ENCODE measurements at places on chromosomes 13 and 19.

- DNase-seq = peak; percentile 74
These were observed 40.6 kb upstream of the GJB6 start for GRCh38 chr13:20272588-20273171.

- no peak for DNase-seq
These were observed 26.2 kb upstream of the MIER2 start for GRCh38 chr19:370641-371330.

DNA sequence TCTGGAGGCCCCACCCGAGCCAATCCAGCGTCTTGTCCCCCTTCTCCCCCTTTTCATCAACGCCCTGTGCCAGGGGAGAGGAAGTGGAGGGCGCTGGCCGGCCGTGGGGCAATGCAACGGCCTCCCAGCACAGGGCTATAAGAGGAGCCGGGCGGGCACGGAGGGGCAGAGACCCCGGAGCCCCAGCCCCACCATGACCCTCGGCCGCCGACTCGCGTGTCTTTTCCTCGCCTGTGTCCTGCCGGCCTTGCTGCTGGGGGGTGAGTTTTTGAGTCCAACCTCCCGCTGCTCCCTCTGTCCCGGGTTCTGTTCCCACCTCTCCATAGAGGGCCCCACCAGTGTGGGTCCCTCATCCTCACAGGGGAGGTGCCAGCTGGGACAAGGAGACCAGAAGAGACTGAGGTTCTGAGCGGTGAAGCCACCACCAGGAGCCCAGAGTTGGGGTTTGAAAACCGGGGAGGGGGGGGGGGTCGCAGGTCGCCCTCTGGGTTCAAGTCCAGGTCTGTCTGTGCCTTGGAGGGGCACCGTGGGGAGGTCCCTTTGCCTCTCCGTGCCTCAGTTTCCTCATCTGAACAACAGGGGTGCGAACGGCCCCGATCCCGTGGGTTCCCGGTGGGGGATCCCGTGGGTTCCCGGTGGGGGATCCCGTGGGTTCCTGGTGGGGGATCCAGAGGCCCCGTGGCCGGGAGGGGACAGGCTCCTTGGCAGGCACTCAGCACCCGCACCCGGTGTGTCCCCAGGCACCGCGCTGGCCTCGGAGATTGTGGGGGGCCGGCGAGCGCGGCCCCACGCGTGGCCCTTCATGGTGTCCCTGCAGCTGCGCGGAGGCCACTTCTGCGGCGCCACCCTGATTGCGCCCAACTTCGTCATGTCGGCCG is at the start of gene ELANE:
ELANE (plus strand) TSS at position 168 of the 878 bp plus-strand sequence; CDS start at position 194, 26 bp downstream.
- no peak for DNase-seq

GRCh38 chr13:109131698-109132257 is 502.4 kb downstream of the MYO16 start:
- no peak for DNase-seq

- no peak for DNase-seq
These were observed 34.8 kb downstream of the SLAIN1 start for GRCh38 chr13:77732287-77732686.

GRCh38 chr13:21823416-21823815 is 152.5 kb downstream of the FGF9 start:
- no peak for DNase-seq

DNA sequence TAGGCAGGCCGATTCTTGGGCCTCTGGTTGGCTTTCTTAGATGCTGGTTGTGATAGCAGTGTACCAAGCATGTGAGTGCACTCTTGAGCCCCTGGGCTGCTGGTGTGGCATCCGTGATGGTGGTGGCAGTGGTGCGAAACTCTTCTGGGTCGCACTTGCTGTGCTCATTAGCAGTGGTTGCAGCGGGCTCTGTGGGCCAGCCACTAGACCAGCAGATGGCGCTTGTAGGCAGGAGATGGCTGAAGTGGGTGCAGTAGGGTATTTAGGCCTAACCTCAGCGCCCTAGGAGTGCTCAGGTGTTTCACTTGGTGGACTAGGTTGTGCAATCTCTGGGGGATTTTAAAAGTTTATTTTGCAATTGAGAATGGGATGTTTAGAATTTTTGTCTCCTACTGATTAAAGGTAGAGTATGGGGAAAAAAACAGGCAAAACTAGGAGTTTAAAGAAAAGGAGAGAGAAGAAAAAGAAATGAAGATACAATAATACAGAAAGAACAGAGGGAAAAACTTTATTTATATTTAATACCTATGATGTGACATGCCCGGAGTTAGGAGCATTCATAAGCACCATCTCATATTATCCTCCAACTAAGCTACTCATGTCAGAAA is 4.3 kb upstream of the ZNF17 start:
- DNase-seq = peak; percentile 37

GRCh38 chr19:4337906-4338440 is 654 bp downstream of the STAP2 start:
- DNase-seq = no peak

DNA sequence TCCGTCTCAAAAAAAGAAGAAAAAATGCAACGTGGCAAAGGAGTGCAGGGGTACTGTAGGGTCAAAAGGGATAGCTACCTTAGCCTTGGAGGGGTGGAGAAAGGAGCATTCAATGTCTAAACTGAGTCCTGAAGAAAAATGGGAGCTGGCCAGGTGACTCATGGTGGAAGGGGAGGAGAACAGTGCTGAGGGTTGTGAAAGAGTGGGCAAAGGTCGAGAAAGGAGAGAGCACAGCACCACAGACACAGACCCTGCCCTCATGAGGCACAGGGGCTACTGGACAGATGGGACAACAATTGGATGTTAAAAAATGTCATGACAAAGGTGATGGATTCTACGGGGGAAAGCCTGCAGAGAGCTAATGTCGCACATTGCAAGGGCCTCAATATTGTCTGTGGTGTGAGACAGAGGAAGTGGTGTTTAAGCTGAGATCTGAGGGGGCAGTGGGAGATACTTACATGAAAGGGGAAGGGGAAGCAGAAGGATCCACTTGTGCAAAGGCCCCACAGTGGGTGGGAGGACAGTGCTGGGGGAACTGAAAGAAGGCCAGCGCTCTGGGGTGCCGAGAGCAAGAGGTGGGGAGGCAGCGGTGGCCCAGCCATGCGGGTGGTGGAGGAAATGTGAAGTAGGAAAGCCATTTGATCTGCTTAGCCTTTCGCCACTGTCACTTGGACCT is 42.9 kb upstream of the URAD start:
- DNase-seq = no peak

- DNase-seq = no peak
These were observed 638 bp downstream of the ADGRE5 start for GRCh38 chr19:14381689-14382474.

DNA sequence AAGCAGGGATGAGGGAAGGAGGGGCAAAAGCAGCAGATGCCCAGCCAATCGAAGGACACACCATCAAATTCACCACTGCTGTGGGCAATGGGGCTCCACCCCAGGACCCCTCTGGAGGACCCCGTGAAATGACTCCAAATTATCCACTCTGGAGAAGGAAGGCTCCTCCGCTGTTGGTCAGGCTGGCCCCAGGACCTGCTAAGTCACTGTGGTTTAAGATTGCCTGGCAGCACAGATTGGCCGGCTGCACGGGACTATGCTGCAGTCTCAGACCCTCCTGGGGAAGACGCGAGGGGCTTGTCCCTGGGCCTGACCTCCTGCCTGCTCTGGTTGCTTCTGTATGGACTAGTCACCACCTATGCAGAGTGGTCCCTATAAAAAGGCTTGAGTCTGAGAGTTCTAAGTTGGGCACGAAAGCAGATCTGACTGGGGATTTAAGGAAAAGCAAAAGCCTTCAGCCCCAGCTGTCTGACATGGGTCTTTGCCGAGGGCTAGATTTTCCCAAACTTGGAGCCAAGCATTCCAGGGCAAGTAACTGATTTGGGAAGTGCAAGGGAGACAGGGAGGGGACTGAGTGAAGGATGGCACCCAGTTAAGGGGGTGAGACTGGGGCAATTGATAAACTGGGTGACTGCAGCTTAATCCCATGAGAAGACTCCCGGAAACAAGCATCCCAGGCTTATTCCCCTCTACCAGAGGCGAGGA is 91.7 kb downstream of the TSHZ3 start:
- no peak for DNase-seq

DNA sequence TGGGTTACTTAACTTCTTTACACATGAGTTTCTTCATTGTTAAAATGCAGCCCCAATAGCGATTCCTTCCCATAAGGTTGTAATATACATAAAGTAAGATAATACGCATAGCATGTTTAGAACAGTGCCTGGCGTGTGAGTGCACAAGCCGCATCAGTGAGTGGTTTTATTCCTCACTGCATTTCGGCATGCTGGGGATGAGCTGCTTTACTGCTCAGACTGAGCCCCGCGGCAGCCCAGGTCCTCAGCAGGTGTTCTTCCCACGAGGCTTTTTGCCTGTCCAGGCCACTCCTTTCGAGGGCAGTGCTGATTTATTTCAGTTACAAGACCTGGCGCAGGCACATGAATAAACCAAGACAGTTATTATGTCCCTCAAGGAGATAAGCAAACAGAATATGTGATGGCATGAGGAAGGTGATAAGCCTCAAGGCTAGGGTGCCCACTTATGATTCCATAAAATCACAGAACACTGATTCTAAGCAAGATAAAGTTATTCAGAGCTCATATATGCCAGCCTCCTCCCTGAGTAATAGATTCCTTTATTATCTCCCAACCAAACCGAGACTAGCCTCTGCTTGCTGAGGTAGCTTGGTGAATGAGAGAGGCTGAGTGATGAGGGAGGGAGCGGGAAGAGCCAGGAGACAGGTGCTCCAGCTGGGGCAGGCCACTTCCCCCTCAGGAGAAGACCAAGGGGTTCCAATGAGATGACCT is 505.5 kb downstream of the DIAPH3 start:
- DNase-seq = no peak

GRCh38 chr19:50328224-50328872 is 829 bp downstream of the KCNC3 start:
- DNase-seq = no peak

GRCh38 chr19:10501971-10502523 is 1.1 kb downstream of the KEAP1 start:
- DNase-seq = peak; percentile 96

- no peak for DNase-seq
These were observed 9.8 kb upstream of the SLC44A2 start for GRCh38 chr19:10615429-10616023.
